ENCODE measurements at places on chromosomes 1 and 21. TPM values are rescaled to one million over a fixed set of nuclear protein-coding genes. Genes with fewer than 3 reads are reported as not detected.

The BCAN gene
- total RNA-seq, result not detected

The TRNP1 gene
- total RNA-seq, result 10.7 TPM

The CLCA4 gene
- total RNA-seq, result 26.7 TPM

The CYP4X1 gene
- total RNA-seq, result 2.3 TPM

The OR2W3 gene
- total RNA-seq, result not detected

The ERICH3 gene
- total RNA-seq, result not detected

The OR2T2 gene
- total RNA-seq, result not detected

The PPIAL4G gene
- not detected for total RNA-seq

The HTR6 gene
- not detected for total RNA-seq

The TRIM67 gene
- total RNA-seq, result not detected

The F13B gene
- not detected for total RNA-seq

The LCE1D gene
- not detected for total RNA-seq

The DCDC2B gene
- total RNA-seq, result not detected

The KCNQ4 gene
- under 0.01 TPM for total RNA-seq

The GPR25 gene
- total RNA-seq, result not detected

The TRIM62 gene
- 3.6 TPM for total RNA-seq

The PRR9 gene
- 2.1 TPM for total RNA-seq
